ENCODE measurements at places on chromosomes 2 and 18. TPM values are rescaled to one million over a fixed set of nuclear protein-coding genes. Genes with fewer than 3 reads are reported as not detected.

DNA sequence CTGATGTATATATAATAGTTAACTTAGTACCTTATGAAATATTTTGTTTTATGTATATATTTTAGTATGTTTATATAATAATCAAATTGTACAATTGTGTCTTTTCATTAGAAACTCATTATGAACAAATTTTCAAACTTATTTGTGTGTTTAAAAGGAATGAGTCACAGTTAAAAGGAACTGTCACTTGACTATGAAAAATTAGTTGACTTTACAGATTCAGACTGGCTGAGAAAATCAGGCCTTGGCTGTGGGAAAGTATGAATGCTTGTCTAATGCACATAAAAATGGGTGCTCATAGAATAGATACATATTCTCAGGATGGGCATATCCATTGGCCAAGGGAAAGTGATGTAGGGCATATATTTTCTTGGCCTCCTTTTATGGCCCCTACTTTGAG lies 576.8 kb downstream of the SATB2 start:
- no peaks in the 10 kb centered on the region for H3K36me3 ChIP-seq
- H3K27ac ChIP-seq = no peak overlapping the region
- peaks cover 24% of the 10 kb centered on the region for H3K4me1 ChIP-seq
- no peak overlapping the region for H3K4me3 ChIP-seq
- no peak for DNase-seq

Gene RAPGEF4
- total RNA-seq = 0.91 TPM

- no peak for DNase-seq
- no peaks in the 10 kb centered on the region for H3K4me1 ChIP-seq
- H3K36me3 ChIP-seq = no peaks in the 10 kb centered on the region
- H3K4me3 ChIP-seq = no peak overlapping the region
- no peaks in the 10 kb centered on the region for H3K27me3 ChIP-seq
These were observed 75.0 kb upstream of the MSTN start for GRCh38 chr2:190137561-190137960.

Gene TMBIM1
- 86.4 TPM for total RNA-seq

Gene LYPD1
- total RNA-seq = 0.18 TPM

DNA sequence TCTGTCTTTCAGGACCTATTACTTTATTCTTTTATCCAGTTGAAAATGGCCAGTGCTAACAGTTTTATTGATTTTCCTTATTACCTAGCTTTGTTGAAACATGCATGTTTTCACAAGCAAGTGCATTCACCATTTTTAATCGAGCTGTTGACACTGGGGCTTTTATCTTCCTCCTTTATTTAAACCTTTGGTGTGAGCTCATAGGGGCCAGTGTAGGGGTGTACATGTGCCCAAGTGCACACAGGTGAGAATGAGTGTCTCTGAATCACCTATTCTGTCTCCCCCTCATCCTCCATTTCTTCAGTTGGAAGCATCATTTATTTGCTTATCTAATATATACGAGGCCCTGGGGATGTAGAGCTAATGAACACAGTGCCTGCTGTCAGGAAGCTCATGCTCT lies 199.1 kb downstream of the PRKCE start:
- DNase-seq = no peak
- H3K4me1 ChIP-seq = peaks cover 54% of the 10 kb centered on the region
- no peak overlapping the region for H3K4me3 ChIP-seq
- H3K27me3 ChIP-seq = no peaks in the 10 kb centered on the region

Gene ALPG
- not detected for total RNA-seq

GRCh38 chr2:100238471-100238870 lies 83.8 kb downstream of the LONRF2 start:
- peaks cover 56% of the 10 kb centered on the region for H3K4me1 ChIP-seq
- H3K27ac ChIP-seq = no peak overlapping the region
- no peaks in the 10 kb centered on the region for H3K36me3 ChIP-seq
- H3K27me3 ChIP-seq = no peaks in the 10 kb centered on the region
- DNase-seq = peak; percentile 38

Gene MDH1B
- 1.3 TPM for total RNA-seq

Gene SLC35F6
- total RNA-seq = 40.5 TPM

GRCh38 chr2:184877909-184878308 lies 279.6 kb downstream of the ZNF804A start:
- H3K27me3 ChIP-seq = no peaks in the 10 kb centered on the region
- no peak for DNase-seq
- H3K4me1 ChIP-seq = no peaks in the 10 kb centered on the region
- H3K36me3 ChIP-seq = no peaks in the 10 kb centered on the region
- H3K27ac ChIP-seq = no peak overlapping the region

GRCh38 chr2:3354986-3355385 lies 22.6 kb downstream of the EIPR1 start:
- H3K27me3 ChIP-seq = no peaks in the 10 kb centered on the region
- no peaks in the 10 kb centered on the region for H3K4me1 ChIP-seq
- DNase-seq = peak; percentile 73
- no peak overlapping the region for H3K27ac ChIP-seq

- no peak for DNase-seq
- H3K36me3 ChIP-seq = no peaks in the 10 kb centered on the region
- no peak overlapping the region for H3K27ac ChIP-seq
- no peak overlapping the region for H3K4me3 ChIP-seq
- H3K4me1 ChIP-seq = peaks cover 5% of the 10 kb centered on the region
These were observed 120.3 kb downstream of the MEP1B start for GRCh38 chr18:32310101-32310500.

DNA sequence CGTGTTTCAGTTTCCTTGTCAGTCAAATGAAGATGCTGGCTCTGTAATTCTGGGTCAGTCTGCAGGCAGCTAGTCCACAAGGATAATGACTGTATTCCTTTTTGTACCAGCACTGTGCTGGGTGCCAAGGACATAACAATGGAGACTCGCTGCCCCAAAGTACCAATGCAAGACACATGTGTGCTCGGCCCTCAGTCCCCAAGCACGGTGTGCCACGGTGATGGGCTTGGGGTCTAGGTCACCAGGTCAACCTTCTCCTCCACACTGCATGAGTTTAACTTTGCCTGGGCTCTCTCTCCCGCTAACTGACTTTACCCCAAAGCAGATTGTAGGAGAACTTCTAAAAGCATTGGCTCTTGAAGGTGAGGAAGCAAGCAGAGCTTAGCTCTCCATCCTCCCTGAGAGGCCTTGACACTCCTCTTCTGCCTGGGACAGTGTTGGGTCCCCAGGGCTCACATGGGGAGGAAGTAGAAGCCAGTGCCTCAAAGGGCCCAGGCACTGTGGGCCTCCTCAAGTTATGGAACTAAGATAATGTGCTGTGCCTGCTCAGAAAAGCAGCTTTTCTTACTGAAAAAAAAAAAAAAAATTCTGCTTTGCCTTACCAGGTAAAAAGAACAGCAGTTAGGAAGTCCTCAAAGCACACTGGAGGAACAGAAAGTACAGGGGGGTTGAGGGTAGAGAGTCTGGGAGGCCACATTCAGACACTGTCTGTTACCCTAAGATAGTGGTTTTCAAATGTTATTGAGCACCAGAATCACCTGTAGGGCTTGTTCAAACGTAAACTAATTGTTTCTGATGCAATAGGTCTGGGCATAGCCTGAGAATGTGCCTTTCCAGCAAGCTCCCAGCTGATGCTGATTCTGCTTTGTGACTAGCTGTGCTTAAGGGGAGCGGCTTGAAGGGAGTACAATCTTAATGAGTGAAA lies 276.4 kb upstream of the CXCR4 start:
- no peaks in the 10 kb centered on the region for H3K36me3 ChIP-seq
- H3K4me1 ChIP-seq = no peaks in the 10 kb centered on the region
- no peak overlapping the region for H3K27ac ChIP-seq
- H3K27me3 ChIP-seq = no peaks in the 10 kb centered on the region

Gene HK2
- total RNA-seq = 13.8 TPM

Gene RGPD6
- 16.0 TPM for total RNA-seq

DNA sequence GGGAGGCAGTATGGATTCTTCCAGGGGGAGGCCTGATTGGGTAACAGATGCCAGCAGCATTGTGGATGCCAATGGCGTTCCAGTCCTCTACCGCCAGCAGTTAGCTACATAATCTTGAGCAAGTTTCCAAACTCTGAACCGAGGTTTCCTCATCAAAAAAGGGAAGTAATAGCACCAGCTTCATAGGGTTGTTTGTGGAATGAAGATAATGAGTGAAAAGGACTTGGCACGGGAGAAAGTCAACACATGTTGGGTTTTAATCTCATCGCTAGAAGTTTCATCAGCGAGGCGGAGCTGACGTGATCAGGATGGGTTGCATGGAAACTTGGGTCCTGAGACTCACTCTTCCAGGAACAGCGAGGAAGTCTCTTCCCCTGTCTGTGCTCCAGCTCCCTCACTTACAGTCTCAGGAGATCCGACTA lies 266.7 kb downstream of the SH3BP4 start:
- no peaks in the 10 kb centered on the region for H3K36me3 ChIP-seq
- DNase-seq = no peak
- no peak overlapping the region for H3K27ac ChIP-seq
- no peaks in the 10 kb centered on the region for H3K4me1 ChIP-seq
- H3K4me3 ChIP-seq = no peak overlapping the region

Gene CFAP210
- total RNA-seq = 0.94 TPM

DNA sequence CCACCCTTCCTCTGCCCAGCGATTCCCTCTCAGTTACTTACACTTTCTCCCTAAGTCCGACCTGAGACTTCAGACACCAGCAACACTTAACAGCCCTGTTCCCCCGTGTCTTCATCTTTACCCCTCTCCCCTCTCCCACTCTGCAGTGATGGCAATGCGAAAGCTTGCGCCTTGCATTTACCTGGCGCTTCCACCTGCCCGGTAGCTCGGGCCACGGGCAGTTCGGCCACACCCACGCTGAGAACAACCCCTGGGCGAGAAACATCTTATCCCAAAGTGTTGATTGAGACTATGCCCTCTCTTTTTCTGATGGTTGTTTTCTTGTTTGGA lies 558 bp downstream of the DNAJC10 start:
- H3K36me3 ChIP-seq = peaks cover 2% of the 10 kb centered on the region
- H3K27ac ChIP-seq = no peak overlapping the region
- H3K4me3 ChIP-seq = no peak overlapping the region
- H3K4me1 ChIP-seq = peaks cover 2% of the 10 kb centered on the region

GRCh38 chr2:54634564-54635511 lies 88.6 kb upstream of the EML6 start:
- no peak for DNase-seq
- peak overlapping the region; percentile 95 for H3K27ac ChIP-seq
- H3K36me3 ChIP-seq = peaks cover 56% of the 10 kb centered on the region
- peaks cover 55% of the 10 kb centered on the region for H3K4me1 ChIP-seq
- peak overlapping the region; percentile 64 for H3K4me3 ChIP-seq

Gene FOXI3
- total RNA-seq = not detected

- peaks cover 49% of the 10 kb centered on the region for H3K27me3 ChIP-seq
- H3K4me3 ChIP-seq = no peak overlapping the region
- DNase-seq = no peak
- H3K27ac ChIP-seq = no peak overlapping the region
- no peaks in the 10 kb centered on the region for H3K36me3 ChIP-seq
These were observed 19.7 kb upstream of the ARHGAP25 start for GRCh38 chr2:68714866-68715265.

DNA sequence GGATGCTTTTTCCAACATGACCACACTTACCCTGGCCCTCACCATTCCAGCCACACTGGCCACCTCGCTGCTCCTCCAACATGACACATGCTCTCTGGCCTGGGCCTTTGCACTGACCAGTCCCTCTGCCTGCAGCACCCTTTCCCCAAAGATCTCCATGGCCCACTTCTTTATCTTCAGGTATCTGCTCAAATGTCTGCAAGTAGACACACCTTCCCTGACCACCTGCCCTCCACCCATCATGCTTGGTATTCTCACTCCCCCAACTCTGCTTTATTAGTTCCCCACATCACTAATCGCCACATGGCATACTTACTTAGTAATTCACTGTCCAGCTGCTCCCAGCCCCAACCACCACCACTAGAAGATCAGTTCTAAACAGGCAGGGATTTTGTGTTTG lies 214.2 kb downstream of the BCL11A start:
- no peaks in the 10 kb centered on the region for H3K4me1 ChIP-seq
- H3K27me3 ChIP-seq = peaks cover 4% of the 10 kb centered on the region
- no peak overlapping the region for H3K4me3 ChIP-seq
- peak; percentile 60 for DNase-seq

Gene MLPH
- 22.5 TPM for total RNA-seq

GRCh38 chr2:25797620-25798488 lies 80.4 kb downstream of the ASXL2 start:
- peaks cover 32% of the 10 kb centered on the region for H3K36me3 ChIP-seq
- H3K4me1 ChIP-seq = no peaks in the 10 kb centered on the region
- no peak overlapping the region for H3K27ac ChIP-seq
- H3K27me3 ChIP-seq = no peaks in the 10 kb centered on the region

Gene CTIF
- 172 TPM for total RNA-seq

GRCh38 chr18:22475426-22476100 lies 57.8 kb upstream of the CTAGE1 start:
- H3K4me3 ChIP-seq = no peak overlapping the region
- H3K27ac ChIP-seq = no peak overlapping the region
- peaks cover 19% of the 10 kb centered on the region for H3K4me1 ChIP-seq
- DNase-seq = no peak
- H3K27me3 ChIP-seq = no peaks in the 10 kb centered on the region

DNA sequence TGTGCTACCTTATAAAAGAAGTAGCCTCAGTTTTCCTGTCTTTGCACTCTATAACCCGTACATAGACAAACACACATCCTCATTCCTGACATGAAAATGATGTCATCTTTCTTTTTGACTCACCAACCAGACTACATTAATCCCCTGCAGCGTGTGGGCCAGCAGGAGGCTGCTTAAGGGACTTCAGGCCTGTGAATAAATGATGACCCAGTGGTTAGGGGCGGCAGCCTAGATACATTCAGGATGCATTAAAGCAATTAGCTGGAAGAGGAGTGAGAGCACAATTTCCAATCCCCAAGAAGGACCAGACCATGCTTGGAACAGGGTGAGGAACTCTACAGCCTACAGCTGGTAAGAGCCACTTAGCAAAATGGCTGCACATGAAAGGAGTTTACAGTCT lies 57.3 kb upstream of the KLF7 start:
- H3K27ac ChIP-seq = no peak overlapping the region
- DNase-seq = no peak
- peaks cover 34% of the 10 kb centered on the region for H3K4me1 ChIP-seq
- H3K36me3 ChIP-seq = no peaks in the 10 kb centered on the region
- no peaks in the 10 kb centered on the region for H3K27me3 ChIP-seq
- H3K4me3 ChIP-seq = no peak overlapping the region

Gene IL37
- total RNA-seq = not detected

DNA sequence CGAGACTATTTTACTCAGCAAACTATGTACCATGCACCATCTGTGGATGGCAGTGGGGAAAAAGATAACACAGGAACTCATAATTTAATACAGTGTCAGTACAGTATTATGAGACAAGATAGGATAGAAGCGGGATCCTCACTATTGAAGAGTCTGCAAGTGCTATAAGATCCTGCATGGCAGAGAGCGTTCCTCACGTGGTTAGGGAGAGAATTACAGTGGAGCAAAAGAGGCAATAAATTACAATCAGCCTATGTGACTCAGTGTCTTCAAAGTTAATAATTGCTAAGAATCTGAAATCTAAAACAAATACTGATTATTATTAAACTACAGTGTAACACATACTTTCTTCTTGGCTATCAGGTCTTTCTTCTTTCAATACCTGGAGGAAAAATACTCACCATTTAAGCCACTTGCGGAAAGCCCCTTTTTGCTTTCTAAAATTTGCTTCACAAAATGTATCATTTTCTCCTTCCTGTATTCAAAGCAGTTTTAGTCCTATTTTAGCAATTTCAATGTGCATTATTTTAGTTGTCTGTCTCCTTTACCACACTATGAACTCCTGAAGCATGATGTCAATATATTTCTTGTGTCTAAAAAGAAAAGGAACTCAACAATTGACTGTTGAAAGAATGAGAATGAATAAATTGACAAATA lies 342.9 kb downstream of the SPAG16 start:
- DNase-seq = no peak
- no peaks in the 10 kb centered on the region for H3K36me3 ChIP-seq
- no peaks in the 10 kb centered on the region for H3K27me3 ChIP-seq
- H3K27ac ChIP-seq = no peak overlapping the region
- no peak overlapping the region for H3K4me3 ChIP-seq
- no peaks in the 10 kb centered on the region for H3K4me1 ChIP-seq

Gene RNF181
- total RNA-seq = 77.3 TPM
